Activated T-helper 1 cell treated with anti-CD3 and anti-CD28 coated beads, Interleukin-12 subunit alpha, Interleukin-12 subunit beta, Interleukin-2, Interleukin-4 antibody, amounts not matched to agents 30 ng/mL and 10 ng/mL and 1 ng/mL, durations not matched to agents 14 hours and 24 hours and 36 hours (primary cell): ENCODE measurements at places on chromosomes 2 and 18. TPM values are rescaled to one million over a fixed set of nuclear protein-coding genes. Genes with fewer than 3 reads are reported as not detected.

- DNase-seq, result no peak
- no peaks in the 10 kb centered on the region for H3K36me3 ChIP-seq
- H3K4me3 ChIP-seq, result no peak overlapping the region
- no peak overlapping the region for H3K27ac ChIP-seq
Observed at GRCh38 chr2:9398881-9399780, 24.2 kb downstream of the ITGB1BP1 start.

The FBLN7 gene
- total RNA-seq, result 26.4 and 29.6 TPM in 2 replicates

The AGXT gene
- total RNA-seq, result not detected in 2 replicates

DNA sequence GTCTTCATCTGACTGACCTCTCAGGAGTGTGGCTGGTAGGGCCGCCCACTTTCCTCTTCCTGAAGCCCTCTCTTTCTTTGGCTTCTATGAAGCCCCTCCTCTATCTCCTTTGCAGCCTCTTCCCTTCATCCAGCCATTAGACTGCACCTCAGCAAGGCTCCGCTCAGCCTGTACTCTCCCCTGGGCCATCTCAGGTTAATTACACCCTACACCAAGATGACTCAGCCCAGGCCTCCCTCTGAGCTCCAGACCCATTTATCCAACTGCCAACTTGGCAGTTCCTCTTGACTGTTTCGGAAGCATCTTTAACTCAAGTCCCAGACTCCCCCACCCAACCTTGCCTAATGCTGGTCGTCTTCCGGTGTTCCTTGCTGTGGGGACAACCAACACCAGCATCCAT is 5.8 kb upstream of the WNT6 start:
- no peak overlapping the region for H3K27ac ChIP-seq
- no peaks in the 10 kb centered on the region for H3K4me1 ChIP-seq
- no peak for DNase-seq
- H3K27me3 ChIP-seq, result peaks cover 69% of the 10 kb centered on the region
- no peaks in the 10 kb centered on the region for H3K36me3 ChIP-seq

The CENPA gene
- total RNA-seq, result 16.6 and 19.7 TPM in 2 replicates

- no peak for DNase-seq
- no peak overlapping the region for H3K27ac ChIP-seq
- peaks cover 16% of the 10 kb centered on the region for H3K27me3 ChIP-seq
- no peak overlapping the region for H3K4me3 ChIP-seq
- H3K4me1 ChIP-seq, result peaks cover 9% of the 10 kb centered on the region
Observed at GRCh38 chr2:25885933-25886332, 7.6 kb upstream of the ASXL2 start.

The PELI1 gene
- 47.1 and 50.4 TPM in 2 replicates for total RNA-seq

DNA sequence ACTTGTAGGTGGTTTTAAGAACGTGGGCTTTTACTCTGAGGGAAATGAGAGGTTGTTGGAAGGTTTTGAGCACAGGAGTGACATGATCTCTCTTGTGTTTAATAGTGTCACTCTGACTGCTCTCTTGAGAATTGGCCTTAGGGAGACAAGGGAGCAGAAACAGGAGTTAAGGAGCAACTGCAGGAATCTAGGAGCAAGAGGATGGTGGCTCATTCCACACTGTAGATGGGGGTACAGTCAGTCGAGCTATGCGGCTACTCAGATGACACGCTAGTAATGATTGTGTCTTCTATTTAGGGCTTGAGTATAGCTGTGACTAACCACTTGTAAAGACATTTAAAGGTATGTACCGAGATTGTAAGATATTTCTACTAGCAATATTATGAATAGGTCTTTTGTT is 87.4 kb downstream of the RPRM start:
- no peaks in the 10 kb centered on the region for H3K36me3 ChIP-seq
- DNase-seq, result no peak
- no peaks in the 10 kb centered on the region for H3K4me1 ChIP-seq

DNA sequence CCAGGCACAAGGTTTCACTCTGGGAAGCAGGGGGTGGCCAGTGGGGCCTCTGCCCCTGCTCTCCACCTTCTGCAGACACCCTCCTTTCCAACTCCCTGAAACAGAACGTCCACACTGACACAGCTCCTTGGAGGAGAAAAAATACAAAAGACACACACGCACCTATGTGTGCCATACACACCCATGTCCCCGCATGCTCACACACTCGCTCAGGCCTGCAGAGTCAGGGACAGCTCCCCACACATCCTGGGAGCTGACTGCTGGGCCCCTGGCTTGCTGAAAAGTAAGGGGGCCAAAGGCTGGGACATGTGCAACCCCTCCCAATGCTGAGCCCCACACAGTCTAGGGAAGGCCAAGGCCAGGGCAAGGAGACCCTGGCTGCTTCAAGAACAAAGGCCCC is 200.5 kb downstream of the TNS1 start:
- H3K36me3 ChIP-seq, result no peaks in the 10 kb centered on the region
- no peak for DNase-seq
- H3K27ac ChIP-seq, result no peak overlapping the region

GRCh38 chr18:57437402-57437765 is 2.2 kb downstream of the ONECUT2 start:
- H3K4me1 ChIP-seq, result peaks cover 9% of the 10 kb centered on the region
- peak overlapping the region; percentile 83 for H3K27ac ChIP-seq
- no peak for DNase-seq
- peaks cover 79% of the 10 kb centered on the region for H3K27me3 ChIP-seq
- H3K36me3 ChIP-seq, result no peaks in the 10 kb centered on the region

DNA sequence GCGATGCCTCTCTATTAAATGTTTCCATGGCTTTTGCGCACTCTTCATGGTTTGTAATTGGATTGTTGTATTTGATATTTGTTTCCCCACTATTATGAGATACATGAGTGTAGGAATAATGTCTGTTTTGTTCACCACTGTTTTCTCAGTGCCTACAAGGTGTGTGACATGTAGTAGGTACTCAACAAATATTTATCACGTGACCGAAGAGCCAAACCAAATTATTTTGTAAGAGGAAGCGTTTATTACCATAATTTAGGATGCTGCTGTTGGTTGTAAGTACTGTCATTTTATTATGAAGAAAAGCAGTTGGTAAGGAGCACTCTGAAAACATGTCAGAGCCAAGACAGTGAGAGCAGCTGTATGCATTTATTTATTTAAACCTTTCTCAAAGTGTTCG is 32.2 kb upstream of the CTLA4 start:
- H3K4me1 ChIP-seq, result peaks cover 14% of the 10 kb centered on the region
- no peak for DNase-seq
- no peak overlapping the region for H3K4me3 ChIP-seq
- no peaks in the 10 kb centered on the region for H3K27me3 ChIP-seq
- H3K36me3 ChIP-seq, result peaks cover 2% of the 10 kb centered on the region

- no peak overlapping the region for H3K4me3 ChIP-seq
- DNase-seq, result no peak
- H3K27ac ChIP-seq, result no peak overlapping the region
- no peaks in the 10 kb centered on the region for H3K27me3 ChIP-seq
Observed at GRCh38 chr18:74692367-74693013, 94.8 kb downstream of the ZNF407 start.

- peaks cover 28% of the 10 kb centered on the region for H3K4me1 ChIP-seq
- no peaks in the 10 kb centered on the region for H3K27me3 ChIP-seq
- peak; percentile 62 for DNase-seq
- no peak overlapping the region for H3K27ac ChIP-seq
- peaks cover 7% of the 10 kb centered on the region for H3K36me3 ChIP-seq
Observed at GRCh38 chr2:199979832-199980628, 24.6 kb downstream of the MAIP1 start.

DNA sequence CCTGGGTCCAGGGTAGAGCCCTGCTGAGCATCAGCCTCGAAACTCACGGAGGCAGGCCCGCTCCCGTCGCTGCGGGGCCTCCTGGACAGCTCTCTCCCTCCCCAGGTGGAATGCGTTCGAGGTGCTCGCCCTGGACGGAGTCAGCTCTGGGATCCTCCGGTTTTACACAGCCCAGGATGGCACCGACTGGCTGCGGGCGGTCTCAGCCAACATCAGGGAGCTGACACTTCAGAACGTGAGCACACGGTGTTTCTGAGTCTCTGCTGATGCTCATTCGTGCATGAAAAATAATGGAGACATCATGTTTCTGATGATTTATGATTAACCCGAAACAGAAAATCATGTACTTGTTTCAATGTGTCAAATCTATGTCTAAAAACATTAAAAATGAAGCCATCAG is 175.5 kb upstream of the TPO start:
- no peak for DNase-seq
- H3K36me3 ChIP-seq, result no peaks in the 10 kb centered on the region

The L3MBTL4 gene
- 0.26 and 0.29 TPM in 2 replicates for total RNA-seq

DNA sequence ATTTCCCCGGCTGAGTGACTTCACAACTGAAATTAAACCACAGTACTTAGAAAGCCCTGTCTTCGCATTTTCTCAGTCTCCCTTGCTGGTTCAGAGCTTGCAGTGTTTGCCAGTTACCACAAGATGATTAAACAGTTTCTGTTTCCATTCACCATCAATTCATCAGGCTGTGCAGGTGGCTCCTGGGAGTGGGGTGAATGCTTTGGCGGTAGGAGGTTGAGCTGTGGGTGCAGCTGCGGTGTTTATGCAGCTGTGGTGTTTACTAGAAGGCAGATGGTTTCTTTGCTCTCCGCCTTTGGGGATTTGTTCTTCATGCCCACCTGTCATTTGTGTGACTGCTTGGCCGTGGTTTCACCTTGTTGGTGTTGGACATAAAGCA is 16.1 kb downstream of the ACOXL start:
- peaks cover 47% of the 10 kb centered on the region for H3K4me1 ChIP-seq
- H3K4me3 ChIP-seq, result peak overlapping the region; percentile 50
- DNase-seq, result peak; percentile 78
- H3K27me3 ChIP-seq, result peaks cover 19% of the 10 kb centered on the region
- no peaks in the 10 kb centered on the region for H3K36me3 ChIP-seq
- peak overlapping the region; percentile 35 for H3K27ac ChIP-seq

GRCh38 chr2:46058140-46058539 is 239.1 kb upstream of the EPAS1 start:
- no peak overlapping the region for H3K27ac ChIP-seq
- no peak for DNase-seq
- no peak overlapping the region for H3K4me3 ChIP-seq
- no peaks in the 10 kb centered on the region for H3K27me3 ChIP-seq

DNA sequence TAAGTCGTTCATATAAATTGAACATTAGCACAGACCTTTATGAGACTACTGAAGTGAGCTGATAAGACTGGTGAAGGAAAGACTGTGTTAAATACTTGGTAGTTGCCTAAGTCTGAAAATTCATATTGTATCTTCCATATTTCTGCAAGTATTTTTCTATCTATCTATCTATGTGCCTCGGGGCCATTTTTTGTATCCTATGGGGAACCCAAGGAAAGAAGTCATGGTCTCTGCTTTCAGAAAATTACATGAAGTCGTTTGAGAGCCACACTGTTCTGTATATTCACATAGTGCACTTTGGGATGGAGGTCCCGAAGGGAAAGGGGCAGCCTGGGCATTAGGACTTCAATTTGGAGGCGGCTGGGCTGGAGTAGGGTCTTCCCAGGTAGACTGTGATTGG is 89.6 kb downstream of the EPAS1 start:
- H3K27ac ChIP-seq, result no peak overlapping the region
- H3K36me3 ChIP-seq, result no peaks in the 10 kb centered on the region
- no peak for DNase-seq
- no peak overlapping the region for H3K4me3 ChIP-seq
- peaks cover 4% of the 10 kb centered on the region for H3K27me3 ChIP-seq

- H3K4me3 ChIP-seq, result no peak overlapping the region
- H3K27ac ChIP-seq, result no peak overlapping the region
- peaks cover 7% of the 10 kb centered on the region for H3K27me3 ChIP-seq
- no peaks in the 10 kb centered on the region for H3K36me3 ChIP-seq
- DNase-seq, result no peak
Observed at GRCh38 chr18:51251625-51252024, 54.1 kb upstream of the MEX3C start.

- no peaks in the 10 kb centered on the region for H3K4me1 ChIP-seq
- H3K4me3 ChIP-seq, result no peak overlapping the region
- no peak for DNase-seq
- H3K27me3 ChIP-seq, result no peaks in the 10 kb centered on the region
Observed at GRCh38 chr2:106863387-106863786, 22.6 kb downstream of the ST6GAL2 start.
